ENCODE measurements at places on chromosomes 7 and 10. TPM values are rescaled to one million over a fixed set of nuclear protein-coding genes. Genes with fewer than 3 reads are reported as not detected.

DNA sequence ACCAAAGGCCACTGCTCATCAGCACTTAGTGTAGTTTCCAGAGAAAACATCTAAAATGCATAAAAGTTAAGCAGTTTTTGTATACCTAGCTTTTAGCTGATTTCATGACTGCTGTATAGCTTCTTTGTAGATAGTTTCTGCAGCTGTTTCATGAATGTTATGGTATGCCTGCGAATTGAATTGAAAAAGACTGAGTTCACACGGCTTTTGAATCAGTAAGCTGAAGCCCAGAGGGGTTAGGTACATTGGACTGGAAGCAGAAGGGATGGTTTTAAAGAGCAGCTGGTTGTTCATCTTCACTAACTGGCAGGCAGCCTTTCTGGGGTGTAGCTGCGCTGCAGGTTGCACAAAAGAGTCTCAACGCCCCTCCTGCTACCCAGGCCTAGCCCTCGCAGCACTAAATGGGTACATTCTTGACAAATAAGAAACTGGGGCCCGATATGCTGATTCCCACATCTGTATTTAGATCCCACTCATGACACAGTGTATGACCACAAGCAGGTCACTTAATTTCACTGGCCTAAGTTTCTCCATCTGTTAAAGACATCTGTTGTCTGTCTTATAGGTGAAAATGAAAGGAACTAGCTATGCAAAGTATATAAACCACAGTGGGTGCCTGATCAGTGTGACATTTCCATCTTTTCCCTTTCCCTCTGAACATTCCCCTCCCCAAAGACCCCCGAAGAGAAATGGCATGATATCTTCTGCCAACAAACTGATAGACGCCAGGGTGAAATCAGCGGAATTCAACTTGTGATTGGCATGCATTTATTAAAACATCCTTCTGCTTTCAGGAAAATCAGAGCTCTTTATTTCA is 85.9 kb upstream of the AGBL3 start:
- no peak for DNase-seq

DNA sequence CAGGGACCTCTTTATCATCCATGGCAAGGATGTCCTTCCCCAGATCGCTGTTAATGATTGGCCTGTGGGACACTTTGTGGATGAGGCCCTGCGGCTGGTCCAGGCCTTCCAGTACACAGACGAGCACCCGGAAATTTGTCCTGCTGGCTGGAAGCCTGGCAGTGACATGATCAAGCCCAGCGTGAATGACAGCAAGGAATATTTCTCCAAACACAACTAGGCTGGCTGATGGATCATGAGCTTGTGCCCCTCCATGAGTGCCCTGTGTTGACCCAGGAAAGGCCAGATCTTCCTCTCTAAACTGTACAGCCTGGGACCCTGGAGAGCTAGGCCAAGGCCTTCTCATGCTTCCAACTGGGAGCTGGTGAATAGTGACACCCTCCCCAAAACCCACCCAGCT is 124.1 kb downstream of the CUL2 start:
- no peak for DNase-seq

- DNase-seq = no peak
Observed at GRCh38 chr10:124626759-124627380, 117.3 kb downstream of the FAM53B start.

- no peak for DNase-seq
Observed at GRCh38 chr7:111393011-111393754, 169.1 kb downstream of the IMMP2L start.

GRCh38 chr10:127987467-127988380 is 80.8 kb downstream of the PTPRE start:
- DNase-seq = no peak

GRCh38 chr7:139114585-139114984 is 5.1 kb upstream of the ZC3HAV1 start:
- no peak for DNase-seq

- DNase-seq = no peak
Observed at GRCh38 chr10:52146766-52147165, 167.3 kb upstream of the DKK1 start.

Gene GAD2
- total RNA-seq = 14.3 TPM

Gene CTAGE6
- total RNA-seq = under 0.01 TPM

Gene HOXA1
- total RNA-seq = not detected

Gene TPST1
- total RNA-seq = 104 TPM

Gene NPY4R
- total RNA-seq = not detected

Gene NKX2-3
- under 0.01 TPM for total RNA-seq

All from frontal cortex (tissue), 4 donors.